Stimulated activated CD8-positive, alpha-beta memory T cell treated with anti-CD3 and anti-CD28 coated beads, Interleukin-4, amount 100 ng/mL, for 1 hour (primary cell): ENCODE measurements at places on chromosomes 5 and 9.

DNA sequence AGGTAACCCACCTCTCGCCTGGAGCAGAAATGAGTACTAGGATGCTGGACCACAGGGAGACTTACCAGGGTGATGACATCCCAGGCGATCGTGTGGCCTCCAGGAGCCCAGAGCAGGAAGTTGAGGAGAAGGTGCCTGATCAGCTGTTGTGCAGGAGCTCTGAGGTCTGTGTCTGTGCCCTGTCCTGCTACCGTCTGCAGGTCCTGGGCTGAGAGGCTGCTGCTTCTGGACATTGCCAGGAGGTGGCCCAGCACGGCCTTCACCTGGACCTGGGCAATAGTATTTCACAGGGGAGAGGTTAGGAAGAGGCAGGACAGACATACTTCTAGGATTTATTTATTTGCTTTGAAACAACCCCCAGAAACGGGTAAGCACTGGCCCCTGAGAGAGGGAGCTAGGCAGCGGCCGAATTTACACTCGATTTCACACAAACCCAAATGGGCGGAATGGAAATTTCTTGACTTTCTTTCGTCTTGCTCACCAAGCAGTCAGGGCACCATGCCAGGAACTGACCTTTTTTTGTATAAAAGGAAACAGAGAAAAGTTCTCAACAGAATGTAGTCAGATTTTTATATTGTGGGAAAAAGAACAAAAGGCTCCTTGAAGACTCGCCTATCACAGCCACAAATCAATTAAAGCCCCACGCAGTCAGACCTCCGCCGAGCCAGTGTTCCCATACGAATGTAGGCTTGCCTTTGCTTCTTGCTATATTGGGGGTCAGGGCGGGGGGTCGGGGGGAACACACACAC is 210.3 kb downstream of the FANCC start:
- no peak for DNase-seq

GRCh38 chr9:30524311-30524710 is 1860.1 kb upstream of the ACO1 start:
- DNase-seq: no peak

GRCh38 chr9:87567001-87567400 is 69.3 kb downstream of the DAPK1 start:
- no peak for DNase-seq

DNA sequence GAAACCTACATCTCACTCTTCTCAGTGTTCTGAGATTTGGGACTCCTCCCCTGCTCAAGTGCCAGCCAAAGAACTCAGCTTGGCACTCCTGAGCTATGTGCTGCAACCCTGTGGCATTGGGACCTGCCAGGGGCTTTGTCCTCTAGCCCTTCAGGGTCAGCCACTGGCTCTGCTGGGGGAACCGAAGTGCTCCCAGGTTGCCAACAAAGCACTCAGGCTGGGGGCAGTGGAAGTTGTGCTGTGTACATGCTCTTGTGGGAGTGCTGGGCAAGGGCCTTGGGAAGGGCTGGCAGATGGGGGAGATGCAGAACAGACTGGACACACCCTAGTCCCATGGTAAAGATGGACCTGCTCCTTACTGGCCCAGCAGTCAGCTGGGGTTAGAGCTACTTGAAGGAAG is 498.6 kb downstream of the CAAP1 start:
- DNase-seq: no peak

DNA sequence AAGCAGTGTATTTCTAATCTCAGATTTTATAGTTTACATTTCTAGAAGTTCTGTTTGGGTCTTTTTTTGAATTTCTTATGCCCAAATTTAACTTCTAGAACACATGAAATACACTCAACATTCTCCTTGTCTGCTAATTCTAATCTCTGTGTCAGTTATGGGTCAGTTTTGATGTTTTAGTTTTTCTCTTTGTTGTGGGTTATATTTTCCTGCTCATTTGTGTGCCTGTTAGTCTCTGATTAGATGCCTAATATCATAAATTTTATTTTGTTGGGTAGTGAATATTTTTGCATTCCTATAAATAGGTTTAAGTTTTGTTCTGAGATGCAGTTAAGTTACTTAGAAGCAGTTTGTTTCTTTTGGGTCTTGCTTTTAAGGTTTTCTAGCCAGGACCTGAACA is 12.4 kb downstream of the LCP2 start:
- no peak for DNase-seq

GRCh38 chr5:129098488-129099183 is 4.1 kb downstream of the ISOC1 start:
- DNase-seq: no peak

GRCh38 chr5:81245871-81246235 is 12.7 kb downstream of the CKMT2 start:
- DNase-seq: no peak

GRCh38 chr9:122015170-122015821 is 77.8 kb downstream of the TTLL11 start:
- DNase-seq: no peak

DNA sequence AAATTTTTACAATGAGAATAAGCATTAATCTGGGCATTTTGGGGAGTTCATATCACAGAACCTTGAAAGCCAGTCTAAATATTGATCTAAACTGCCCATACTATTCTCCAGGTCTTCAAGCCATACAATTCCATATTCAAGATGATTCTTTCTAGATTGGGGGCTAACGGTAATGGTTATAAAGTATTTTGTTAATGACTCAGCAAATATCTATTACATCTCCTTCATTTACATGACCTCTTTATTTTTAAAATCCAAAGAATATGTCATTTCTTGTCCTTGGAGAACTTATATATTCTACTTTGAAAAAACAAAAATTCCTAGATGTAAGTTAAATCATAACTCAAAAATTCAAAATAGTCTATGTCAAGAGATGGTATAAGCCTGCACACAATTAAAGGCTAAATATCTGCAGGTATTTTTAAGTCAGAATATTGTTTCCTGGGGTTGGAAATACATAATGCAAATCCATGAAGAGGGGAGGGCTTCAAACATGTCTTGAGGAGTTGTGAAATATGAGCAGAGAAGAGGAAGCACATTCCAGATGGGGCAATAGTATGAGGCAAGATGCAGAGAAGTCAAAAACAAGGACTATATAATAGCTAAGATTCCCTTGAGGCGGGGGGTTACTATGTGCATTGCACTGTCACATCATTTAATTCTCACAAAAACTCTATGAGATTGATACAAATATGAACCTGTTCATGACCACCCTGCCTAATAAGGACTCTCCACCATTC is 526.4 kb downstream of the NR2F1-AS1 start:
- no peak for DNase-seq

DNA sequence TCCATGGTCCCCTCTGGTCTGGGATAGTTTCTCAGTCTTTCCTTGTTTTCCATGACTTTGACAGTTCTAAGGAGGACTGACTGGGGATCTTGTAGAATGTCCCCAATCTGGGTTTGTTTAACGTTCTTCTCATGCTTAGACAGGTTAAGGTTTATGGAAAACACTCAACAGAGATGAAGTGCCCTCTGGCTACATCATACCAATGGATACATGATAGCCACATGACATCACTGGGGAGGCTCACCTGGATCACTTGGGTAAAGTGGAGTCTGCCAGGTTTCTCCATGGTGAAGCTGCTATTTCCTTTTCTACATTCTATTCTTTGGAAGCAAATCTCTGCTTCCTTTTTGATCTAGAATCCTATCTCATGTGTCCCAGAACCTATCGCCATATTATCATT is 23.8 kb upstream of the ALDH1B1 start:
- no peak for DNase-seq

DNA sequence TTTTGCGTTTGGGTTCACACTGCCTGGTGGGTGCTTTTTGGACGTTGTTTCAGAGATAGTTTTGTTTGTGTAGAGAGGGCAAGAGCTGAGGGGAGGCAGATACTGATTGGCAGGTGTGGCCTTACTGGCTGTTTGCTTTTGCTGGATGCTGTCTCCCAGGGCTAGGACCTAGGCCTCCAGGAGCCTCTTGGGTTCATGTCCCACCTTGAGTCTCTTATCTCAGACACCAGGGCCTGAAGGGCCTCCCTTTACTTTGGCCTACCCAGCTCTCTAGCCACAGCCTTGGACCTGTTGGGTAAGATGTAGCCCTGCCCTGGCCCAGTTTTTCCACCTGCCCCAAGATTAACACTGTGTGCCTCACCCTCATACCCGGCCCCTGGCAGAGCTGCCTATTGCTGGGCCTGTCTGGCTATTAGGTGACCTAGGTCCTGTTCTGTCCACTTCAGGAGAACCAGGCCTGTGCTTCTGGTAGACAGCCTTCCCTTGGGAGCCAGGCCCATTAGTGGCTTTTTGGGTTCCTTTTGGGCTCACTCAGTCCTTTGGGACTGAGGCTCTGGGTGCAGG is 13.4 kb downstream of the PTPA start:
- no peak for DNase-seq

DNA sequence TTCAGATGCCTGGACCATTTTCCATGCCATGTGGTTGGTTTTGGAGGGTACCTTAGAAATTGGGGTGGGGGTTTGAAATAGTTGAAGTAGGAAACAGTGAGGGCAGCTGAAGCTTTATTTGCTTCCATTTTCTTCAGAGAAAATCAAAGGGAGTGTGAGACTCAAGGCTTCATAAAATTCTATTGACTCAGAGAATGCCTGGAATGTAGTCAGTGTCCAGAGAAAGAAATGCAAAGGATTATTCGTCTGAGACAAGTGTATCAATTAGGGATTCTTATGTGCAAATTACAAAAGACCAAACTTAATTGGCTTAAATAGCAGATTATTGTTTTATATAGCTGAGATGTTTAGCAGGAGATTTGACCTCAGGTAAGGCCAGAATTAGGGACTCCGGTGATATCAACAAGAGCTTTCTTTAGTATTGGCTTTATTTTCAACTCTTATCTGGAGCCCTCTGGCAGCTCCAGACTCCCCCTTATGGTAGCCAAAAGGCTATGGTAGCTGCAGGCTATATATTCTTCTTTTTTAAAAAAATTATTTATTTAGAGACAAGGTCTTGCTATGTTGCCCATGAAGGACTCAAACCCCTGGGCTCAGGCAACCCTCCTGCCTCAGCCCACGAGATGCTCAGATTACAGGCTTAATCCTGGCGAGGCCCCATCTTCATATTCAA is 38.9 kb downstream of the PTTG1 start:
- no peak for DNase-seq

GRCh38 chr5:14879937-14880589 is 8.5 kb upstream of the ANKH start:
- no peak for DNase-seq

- DNase-seq: no peak
Measured at GRCh38 chr5:126808521-126808988, 31.6 kb downstream of the LMNB1 start.

DNA sequence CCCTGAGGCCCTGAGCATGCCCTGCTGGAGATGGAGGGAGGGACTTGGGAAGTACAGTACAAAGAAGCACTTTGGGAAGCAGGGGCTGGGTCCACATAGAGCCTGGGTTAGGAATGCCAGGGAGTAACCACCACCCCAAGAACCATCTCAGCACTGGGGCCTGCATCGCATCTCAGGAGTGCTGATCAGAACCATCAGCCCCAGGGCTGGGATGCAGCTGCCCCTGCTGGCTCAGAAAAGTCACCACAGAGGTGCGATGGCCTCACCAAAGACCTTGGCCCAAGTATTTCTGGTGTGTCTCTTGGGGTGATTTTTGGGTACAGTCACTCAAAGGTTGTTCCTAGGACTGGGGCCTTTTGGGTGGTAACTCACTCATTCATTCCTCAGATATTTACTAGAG is 236.8 kb upstream of the MVB12B start:
- no peak for DNase-seq

DNA sequence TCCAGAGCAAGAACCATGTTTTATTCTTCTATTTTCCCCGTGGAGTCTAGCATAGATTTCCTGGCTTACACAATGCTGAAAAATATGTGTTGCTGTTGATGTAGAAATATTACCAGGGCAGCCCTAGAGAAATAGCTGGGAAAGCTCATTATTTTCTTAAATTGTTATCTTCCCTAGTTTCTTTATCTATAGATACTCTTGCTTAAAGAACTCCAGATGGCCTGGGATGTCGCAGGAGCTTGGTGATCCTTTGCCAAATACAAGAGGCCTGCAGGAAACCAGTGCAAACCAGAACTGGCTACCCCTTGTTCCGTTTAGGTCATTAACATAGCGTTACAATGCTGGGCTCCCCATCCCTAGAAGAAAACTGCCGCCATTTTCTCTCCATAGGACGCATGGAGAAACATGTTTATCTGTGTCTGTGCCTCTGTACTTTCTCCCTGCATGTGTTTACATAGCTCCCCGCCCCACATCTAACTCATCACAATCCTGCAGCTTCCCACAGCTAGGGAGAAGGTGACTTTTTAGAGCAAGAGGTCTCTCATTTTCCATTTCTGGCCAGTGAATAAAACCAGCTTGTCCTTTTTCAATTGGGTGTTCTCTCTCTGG is 6.4 kb downstream of the PRLR start:
- DNase-seq: no peak

DNA sequence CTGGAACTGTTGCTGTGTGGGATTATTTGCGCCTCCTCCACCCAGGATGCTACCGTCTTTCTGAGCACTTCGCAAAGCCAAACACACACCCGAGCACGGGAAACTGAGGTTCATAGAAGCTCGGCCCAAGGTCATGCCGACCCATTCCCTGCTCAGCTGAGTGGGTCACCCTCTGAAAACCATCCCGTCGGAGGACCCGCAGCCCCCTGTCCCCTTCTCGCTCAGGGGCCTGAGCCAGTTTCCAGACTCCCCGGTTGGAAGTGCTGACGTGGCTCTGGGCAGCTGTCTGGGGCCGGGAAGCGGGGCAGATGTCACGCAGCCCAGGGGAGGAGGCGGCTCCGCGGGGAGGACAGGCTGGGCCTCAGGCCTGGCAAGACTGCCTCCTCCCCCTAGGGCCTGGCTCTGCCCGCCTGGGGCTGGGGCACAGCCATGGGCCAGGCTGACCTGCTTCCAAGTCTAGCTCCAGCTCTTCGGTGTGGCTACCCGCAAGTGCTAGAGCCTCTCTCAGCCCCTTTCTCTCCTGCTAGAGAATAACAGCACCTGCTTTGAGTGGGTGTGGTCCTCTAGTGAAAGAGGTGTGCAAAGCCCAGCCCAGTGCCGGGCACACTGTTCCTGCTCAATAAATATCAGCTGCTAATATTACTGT is 9.9 kb upstream of the CXXC5 start:
- no peak for DNase-seq

DNA sequence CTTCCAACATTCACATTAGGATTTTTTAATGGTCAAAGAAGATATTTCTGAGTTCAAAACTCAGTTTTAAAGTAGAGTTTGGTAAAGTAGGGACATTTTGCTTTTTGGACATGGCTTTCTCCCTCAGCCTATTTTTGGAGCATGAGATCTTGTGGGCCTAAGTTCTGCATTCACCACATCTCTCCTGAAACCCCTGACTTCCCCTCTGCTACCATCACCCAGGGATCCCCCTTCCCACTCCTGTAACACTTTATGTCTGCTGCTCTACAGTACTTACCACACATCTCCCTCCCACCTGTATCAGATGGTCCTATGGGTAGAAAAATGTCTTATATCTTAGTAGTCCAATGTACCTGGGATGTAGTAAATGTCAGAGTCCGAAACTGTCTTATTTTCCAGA is 48.2 kb upstream of the JAK2 start:
- DNase-seq: no peak

- DNase-seq: no peak
Measured at GRCh38 chr5:83965441-83965840, 244.8 kb upstream of the HAPLN1 start.

DNA sequence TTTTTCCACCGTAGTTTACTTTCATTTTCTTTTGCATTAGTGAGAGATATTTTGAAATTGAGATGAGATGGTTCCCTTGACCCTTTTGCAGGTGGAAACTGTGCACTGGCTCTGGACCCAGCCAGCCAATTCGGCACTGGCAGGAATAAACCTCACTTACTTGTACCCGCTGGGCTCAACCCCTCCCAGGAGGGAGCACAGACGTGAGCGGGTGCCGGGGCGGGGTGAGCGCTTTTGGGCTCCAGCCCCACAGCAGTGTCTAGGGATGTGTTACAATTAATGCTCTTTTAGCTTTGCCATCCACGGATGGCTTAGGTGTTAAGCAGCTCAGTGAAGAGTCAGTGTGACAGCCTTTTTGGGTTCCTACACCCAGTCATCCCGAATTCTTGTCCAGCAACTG is 766.1 kb upstream of the CHD1 start:
- no peak for DNase-seq
